ENCODE measurements at places on chromosomes 4 and X.

DNA sequence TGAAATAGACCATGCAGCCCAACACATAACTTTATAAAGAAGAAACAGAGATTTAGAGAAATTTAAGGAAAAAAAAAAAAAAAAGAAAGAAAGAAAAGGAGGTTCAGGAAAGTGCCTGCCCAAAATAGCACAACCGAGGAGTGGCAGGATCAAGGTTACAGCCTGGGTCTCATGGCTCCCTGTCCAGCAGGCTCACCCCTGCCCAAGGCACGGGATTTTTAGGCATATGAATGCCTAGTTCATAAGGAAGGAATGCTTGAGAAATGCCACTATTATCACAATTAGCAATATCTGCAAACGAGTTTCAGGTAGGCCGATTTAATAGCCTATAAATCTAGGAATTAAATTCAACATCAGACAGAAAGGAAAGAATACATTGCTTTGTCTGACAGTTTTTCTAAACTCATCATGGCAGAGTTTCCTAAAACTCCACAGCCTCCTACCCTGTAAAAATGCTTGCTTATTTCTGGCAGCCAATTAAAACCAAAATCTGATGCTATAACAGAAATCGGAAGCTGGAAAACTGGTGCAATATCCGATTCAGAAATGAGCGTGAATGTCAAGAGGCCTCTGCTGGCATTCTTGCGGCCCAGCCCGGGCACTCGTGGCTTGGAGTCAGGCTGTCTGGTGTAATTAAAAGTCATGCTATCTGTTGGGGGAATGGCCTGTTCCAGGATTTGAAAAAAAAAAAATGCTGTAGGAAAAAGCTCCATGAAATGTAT lies 63.5 kb downstream of the GEMIN8 start:
- DNase-seq = no peak

- DNase-seq = no peak
Measured at GRCh38 chr4:64271601-64272081, 137.6 kb downstream of the TECRL start.

DNA sequence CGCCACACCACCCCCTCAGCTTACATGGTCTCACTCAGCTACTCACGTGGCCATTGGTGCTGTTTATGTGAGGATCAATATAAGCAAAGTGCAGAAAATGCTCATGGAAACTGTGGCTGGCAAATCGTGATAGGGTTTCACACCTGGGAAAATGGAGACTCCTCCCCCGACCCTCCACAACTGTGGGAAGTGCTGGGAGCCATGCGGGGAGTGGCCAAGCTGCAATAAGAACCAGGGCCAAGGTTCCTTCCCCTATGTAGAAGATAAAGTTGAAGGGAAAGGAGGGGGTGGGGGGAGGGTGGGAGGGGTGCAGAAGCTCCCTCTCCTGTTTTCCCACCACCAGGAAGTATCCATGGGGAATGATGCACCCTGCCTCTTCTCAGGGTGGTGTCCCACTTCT lies 145.5 kb upstream of the MAMLD1 start:
- no peak for DNase-seq

DNA sequence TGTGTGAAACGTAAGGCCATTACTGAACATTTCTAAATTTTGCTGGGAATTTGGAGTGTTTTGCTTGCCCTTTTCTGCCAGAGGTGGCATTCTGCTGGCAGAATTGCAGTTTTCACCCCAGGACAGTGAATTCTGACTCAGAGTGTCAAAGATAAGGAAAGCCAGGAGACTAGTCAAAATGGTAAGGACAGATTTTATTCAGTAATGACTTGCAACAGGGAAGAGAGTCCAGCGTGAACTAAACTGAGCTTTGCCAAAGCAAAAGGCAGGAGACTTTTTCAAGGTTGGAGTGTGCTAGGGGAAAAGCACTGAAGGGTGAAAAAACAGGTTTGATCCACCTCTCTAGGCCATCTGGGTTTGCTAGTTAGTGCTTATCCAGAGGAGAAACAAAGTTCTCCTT lies 19.4 kb downstream of the MRFAP1 start:
- no peak for DNase-seq

GRCh38 chr4:109511414-109511813 lies 48.6 kb upstream of the MCUB start:
- no peak for DNase-seq

DNA sequence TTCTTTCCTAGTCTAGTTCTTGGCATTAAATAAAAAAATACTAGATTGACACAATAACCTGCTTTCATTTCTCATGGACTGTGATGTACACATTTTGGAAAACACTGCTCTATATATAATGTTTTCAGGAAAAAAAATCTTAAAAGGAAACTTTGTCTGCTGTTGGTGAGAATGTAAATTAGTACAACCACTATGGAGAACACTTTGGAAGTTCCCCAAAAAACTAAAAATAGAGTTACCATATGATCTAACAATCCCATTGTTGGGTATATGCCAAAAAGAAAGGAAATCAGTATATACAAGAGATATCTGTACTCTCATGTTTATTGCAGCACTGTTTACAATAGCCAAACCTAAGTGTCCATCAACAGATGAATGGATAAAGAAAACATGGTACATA lies 202.3 kb downstream of the PPP3CA start:
- no peak for DNase-seq

DNA sequence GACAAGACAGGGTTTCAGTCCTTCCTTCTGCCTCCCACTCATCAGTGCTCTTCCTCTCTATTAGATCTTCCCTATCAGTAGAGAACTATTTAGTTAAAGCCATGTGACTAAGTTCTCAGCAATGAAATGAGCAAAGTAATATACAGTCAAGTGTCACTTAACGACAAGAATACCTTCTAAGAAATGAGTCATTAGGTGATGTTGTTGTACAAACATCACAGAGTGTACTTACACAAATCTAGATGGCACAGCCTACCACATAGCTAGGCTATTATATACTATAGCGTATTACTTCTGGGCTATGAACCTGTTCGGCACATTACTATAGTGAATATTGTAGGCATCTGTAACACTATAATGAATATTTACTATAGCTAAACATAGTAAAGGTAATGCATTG lies 71.3 kb downstream of the POU4F2 start:
- no peak for DNase-seq

DNA sequence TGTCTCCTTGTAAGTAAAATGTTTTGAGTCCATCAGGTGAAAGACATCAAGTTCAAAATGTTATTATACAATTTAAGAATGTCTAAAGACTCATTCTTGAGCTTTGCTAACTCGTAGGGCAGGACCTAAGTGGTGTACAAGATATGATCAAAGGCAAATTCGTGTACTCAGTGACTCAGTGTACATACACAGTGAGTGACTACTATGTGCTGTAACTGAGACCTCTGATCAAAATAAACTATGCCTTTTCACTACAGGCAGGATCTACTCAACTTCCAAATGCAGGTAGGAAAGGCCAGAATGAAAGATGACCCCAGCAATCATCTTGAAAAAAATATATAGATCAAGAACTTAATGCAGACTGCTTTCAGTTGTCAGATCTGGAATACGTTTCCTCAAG lies 49.9 kb downstream of the ADGRG2 start:
- no peak for DNase-seq

- DNase-seq = peak; percentile 67
Measured at GRCh38 chrX:39848900-39849299, 248.9 kb downstream of the BCOR start.

GRCh38 chr4:152464030-152464823 lies 71.7 kb downstream of the FBXW7 start:
- DNase-seq = no peak

- DNase-seq = no peak
Measured at GRCh38 chr4:69859140-69859685, 732 bp downstream of the SULT1E1 start.

- no peak for DNase-seq
Measured at GRCh38 chr4:184281231-184282139, 63.8 kb upstream of the ENPP6 start.

DNA sequence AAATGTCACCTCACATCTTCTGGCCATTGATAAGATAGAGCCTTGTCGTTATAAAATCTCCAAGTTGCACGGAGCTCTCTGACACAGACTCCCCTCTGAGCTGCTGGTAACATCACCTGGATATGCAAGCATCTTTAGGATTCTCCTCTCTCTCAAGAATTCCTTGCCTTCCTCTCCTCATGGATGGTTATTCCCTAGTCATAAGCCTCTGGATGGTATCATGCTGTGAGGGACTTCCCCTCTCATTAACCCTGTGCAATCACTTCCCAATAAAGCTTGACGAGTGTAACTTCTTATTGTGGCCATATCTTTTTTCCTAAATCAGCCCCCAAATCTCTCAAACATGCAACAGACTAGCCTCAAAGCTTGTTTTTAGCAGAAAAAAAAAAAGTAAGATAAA lies 1057.0 kb upstream of the SLIT2 start:
- no peak for DNase-seq

GRCh38 chr4:174334628-174335027 lies 50.9 kb downstream of the CEP44 start:
- no peak for DNase-seq
